Activated CD8-positive, alpha-beta memory T cell treated with anti-CD3 and anti-CD28 coated beads, Interleukin-2, amount 10 ng/mL, durations not matched to agents 7 days and 5 days (primary cell): ENCODE measurements at places on chromosomes 2 and 18. TPM values are rescaled to one million over a fixed set of nuclear protein-coding genes. Genes with fewer than 3 reads are reported as not detected.

COPS8 gene
- 43.6 TPM for total RNA-seq

DNA sequence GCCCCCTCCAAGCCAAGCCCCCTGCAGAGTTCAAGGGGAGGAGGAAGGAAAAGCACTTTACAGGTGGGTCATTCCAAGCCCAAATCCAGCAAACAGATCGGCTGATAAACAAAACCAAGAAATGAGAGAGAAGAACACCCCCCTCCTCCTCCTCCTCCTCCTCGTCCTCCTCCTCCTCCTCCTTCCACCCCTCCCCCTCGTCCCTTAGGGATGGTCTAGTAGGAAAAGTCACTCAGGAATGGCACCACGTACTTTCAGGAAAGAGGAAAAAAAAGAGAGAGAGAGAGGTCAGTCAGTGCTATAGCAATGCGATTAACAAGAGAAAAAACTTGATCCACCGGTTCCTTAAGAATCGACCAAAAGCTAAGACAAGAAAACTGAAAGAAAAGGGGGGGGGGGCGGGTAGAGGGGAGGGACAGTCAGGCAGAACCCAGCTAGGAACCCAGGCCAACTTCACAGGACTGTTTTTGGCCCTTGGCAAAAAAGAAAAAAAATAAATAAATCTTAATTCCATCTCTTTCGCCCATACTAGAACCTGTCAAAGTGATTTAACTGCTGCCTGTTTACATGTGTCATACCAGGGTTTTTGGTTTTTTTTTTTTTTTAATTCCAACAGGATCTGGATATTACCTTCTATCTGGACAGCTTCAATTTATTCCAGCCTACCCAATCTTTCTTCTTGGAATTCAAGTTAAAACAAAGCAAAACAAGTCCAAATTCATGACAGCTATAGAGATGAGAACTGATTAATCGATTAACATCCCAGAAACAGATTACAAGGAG, 906 bp downstream of the IKZF2 start:
- peaks cover 30% of the 10 kb centered on the region for H3K4me1 ChIP-seq
- peak overlapping the region; percentile 90 for H3K4me3 ChIP-seq
- H3K36me3 ChIP-seq = peaks cover 5% of the 10 kb centered on the region
- no peak for DNase-seq
- H3K27me3 ChIP-seq = peaks cover 57% of the 10 kb centered on the region
- peak overlapping the region; percentile 85 for H3K27ac ChIP-seq

MALT1 gene
- 31.6 TPM for total RNA-seq

DNA sequence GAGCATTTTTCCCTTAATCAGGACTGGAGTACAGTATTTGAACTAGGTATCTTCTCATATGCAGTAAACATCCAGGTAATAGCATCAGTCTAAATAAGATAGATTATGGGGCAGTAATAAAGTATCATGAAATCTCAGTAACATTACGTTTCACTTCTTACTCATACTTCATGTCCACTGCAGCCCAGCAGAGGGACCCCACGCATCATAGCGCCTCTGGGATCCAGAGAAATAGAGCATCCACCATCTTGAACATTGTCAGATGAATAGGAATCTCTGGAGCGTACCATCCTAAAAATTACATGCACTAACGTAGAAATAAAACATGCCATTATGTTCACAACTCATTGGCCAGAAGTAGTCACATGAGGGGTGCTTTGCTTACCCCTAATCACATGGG, 499.0 kb downstream of the CPS1 start:
- no peaks in the 10 kb centered on the region for H3K36me3 ChIP-seq
- DNase-seq = no peak
- no peak overlapping the region for H3K4me3 ChIP-seq
- no peak overlapping the region for H3K27ac ChIP-seq
- H3K4me1 ChIP-seq = no peaks in the 10 kb centered on the region
- H3K27me3 ChIP-seq = no peaks in the 10 kb centered on the region

- peaks cover 19% of the 10 kb centered on the region for H3K4me1 ChIP-seq
- no peak overlapping the region for H3K4me3 ChIP-seq
- DNase-seq = no peak
- H3K36me3 ChIP-seq = peaks cover 66% of the 10 kb centered on the region
- H3K27ac ChIP-seq = no peak overlapping the region
Observed at GRCh38 chr18:54162431-54162830, 62.0 kb downstream of the MBD2 start.

GRCh38 chr2:17660219-17660618, 93.4 kb downstream of the SMC6 start:
- no peak overlapping the region for H3K27ac ChIP-seq
- H3K27me3 ChIP-seq = no peaks in the 10 kb centered on the region
- peaks cover 16% of the 10 kb centered on the region for H3K4me1 ChIP-seq
- no peak for DNase-seq

DNA sequence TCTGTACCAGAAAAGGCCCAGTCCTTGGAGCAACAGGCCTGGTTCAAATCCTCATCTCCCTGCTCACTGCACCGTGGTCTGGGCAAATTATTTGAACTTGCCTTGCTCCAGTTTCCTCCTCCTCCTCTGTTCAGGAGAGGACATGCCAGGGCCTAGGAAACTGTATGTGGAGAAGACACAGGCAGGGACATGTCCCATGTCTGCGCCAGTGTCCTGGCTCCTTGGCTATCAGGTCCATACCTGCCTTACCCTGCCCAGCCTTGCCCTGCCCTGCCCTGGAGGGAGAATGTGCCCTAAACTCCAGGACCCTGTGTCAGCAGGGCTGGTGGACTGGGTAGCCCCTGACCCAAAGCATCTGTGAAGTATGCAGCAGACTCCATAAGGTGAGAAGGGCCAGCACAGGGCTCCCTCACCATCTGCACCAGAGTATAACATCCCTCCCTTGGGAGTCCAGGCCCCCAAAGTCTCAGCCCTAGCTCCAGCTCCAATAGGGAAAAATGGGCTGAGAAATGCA, 165.3 kb downstream of the GALNT1 start:
- no peak for DNase-seq
- H3K27ac ChIP-seq = no peak overlapping the region
- H3K36me3 ChIP-seq = no peaks in the 10 kb centered on the region
- no peak overlapping the region for H3K4me3 ChIP-seq
- H3K4me1 ChIP-seq = no peaks in the 10 kb centered on the region
- peaks cover 9% of the 10 kb centered on the region for H3K27me3 ChIP-seq

DNA sequence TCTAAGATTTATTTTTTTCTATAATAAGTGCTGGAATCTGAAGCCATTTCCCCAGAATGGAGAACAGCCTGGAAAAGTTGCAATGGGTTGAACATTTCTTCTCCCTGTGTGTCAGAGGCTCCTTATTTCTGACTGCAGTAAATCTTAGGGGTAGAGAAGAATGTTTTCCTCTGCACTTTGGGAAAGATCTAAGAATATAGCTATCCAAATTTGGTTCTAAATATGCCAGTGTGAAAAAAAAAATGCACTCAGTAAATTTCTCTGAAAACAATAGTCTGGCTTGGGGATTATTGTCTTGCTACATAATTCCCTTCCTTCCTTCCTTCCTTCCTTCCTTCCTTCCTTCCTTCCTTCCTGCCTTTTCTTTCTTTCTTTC, 19.7 kb upstream of the CYRIA start:
- H3K4me3 ChIP-seq = no peak overlapping the region
- DNase-seq = no peak
- no peaks in the 10 kb centered on the region for H3K27me3 ChIP-seq
- H3K36me3 ChIP-seq = no peaks in the 10 kb centered on the region
- no peaks in the 10 kb centered on the region for H3K4me1 ChIP-seq

DNA sequence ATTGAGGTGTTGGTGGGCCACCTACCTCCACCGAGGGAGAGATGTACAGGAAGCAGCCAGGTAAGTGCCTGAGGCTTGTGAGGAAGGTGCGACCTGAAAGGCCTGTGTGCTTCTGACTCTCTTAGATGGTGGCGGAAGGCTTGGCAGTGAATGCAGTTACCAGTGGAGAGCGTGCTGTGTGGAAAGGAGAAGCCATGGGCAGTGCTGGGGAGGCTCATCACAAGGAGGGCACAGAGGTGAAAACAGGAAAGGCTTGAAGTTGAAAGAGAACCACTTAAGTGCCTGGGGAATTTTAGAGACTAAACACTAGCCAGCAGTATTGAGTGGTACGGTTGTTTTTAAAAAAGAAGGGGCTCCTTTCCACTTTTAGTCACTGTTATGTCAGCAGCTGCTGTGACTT, 130.9 kb downstream of the ZNF407 start:
- peaks cover 8% of the 10 kb centered on the region for H3K36me3 ChIP-seq
- H3K4me3 ChIP-seq = no peak overlapping the region
- H3K4me1 ChIP-seq = peaks cover 2% of the 10 kb centered on the region
- H3K27ac ChIP-seq = no peak overlapping the region

MAPK4 gene
- total RNA-seq = not detected

DNA sequence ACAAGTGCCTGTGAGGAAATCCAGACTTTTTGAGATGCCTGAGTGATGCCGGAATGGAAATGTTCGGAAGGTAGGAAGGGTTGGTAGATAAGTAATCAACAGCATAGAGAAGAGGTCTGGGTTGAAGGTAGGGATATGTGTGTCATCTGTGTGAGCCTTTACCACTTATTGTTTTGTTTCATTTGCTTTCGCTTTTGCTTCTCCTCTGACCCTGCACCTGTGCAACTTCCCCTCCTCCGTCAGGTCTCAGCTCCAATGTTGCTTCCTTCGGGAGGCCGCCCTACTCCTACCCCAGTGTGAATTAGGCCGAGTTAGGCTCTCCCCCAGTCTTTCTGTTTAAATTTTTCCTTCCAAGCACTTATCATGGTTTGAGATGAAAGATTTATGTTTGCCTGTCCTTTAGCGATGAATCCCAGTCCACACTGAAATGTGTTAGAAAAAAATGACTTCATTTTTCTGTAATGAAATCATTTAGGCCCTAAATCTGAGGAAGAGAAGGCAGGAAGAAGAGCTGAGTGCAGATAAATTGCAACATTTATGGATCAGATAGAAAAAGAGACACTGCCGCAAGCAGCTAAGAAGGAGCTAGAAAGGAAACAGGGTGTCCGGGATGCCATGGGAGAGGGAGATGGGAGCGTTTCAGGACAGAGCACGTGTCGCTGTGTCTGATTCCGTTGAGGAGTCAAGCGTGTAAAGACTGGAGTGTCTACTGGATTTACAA, 139.6 kb upstream of the PELI1 start:
- no peak overlapping the region for H3K27ac ChIP-seq
- H3K4me1 ChIP-seq = no peaks in the 10 kb centered on the region
- H3K36me3 ChIP-seq = no peaks in the 10 kb centered on the region
- peaks cover 2% of the 10 kb centered on the region for H3K27me3 ChIP-seq

MYO7B gene
- total RNA-seq = 0.26 TPM

DNA sequence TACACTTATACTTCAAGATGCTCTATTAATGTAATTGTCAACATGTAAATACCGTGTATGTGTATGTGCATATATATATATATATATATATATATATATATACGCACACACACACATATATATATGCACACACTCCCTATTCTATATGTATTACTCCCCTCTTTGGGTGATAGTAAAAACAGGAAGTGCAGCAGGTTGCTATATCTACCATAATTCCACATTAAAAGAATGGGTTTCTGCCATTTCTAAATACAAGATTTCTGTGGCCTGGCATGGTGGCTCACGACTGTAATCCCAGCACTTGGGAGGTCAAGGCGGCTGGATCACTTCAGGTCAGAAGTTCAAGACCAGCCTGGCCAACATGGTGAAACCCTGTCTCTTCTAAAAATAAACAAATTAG, 77.0 kb downstream of the OTX1 start:
- peaks cover 2% of the 10 kb centered on the region for H3K4me1 ChIP-seq
- H3K4me3 ChIP-seq = no peak overlapping the region
- H3K36me3 ChIP-seq = no peaks in the 10 kb centered on the region
- no peaks in the 10 kb centered on the region for H3K27me3 ChIP-seq
- DNase-seq = no peak

DNA sequence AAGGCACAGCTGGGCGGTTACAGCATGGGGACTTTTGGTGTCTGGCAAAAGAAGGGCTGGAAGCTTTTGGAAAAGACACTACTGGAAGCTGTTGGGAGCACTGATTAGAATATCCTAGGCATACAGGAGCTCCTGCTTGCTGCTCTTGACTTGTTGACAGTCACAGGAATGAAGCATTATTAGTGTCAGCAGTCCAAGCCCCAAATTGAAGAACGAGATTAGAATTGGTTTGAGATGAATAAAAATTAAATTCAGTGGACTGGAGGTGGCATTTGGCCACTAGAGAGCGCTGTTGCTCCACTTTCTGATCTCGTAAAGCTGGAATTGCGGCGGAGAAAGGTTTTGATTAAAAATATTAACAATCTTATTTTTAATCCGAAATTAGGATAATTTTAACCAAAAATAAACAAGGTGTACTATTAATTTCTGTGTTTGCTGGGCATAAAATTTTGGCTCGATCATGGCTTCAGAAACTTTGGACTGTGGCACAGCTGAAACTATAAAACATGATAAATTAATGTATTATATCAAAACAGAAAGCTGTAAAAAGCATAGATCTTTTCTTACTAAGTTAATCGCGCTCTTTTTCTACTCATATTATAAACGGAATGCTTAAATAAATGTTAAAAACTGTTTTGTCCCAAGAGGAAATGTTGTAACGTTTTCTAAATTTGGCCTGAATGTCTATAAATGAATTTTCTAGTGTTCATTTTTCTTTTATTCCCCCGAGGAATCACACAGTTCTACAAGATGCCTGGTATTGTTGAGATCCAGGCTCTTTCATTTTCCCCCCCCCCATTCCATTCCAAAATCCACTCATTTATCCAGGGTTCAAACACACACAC, 2.4 kb upstream of the HOXD8 start:
- H3K4me1 ChIP-seq = peaks cover 7% of the 10 kb centered on the region
- H3K4me3 ChIP-seq = no peak overlapping the region
- peak; percentile 68 for DNase-seq
- H3K27ac ChIP-seq = no peak overlapping the region
- H3K36me3 ChIP-seq = peaks cover 4% of the 10 kb centered on the region
- H3K27me3 ChIP-seq = peaks cover 84% of the 10 kb centered on the region

GRCh38 chr2:10412380-10412779, 35.7 kb downstream of the ODC1 start:
- no peaks in the 10 kb centered on the region for H3K27me3 ChIP-seq
- H3K4me3 ChIP-seq = no peak overlapping the region
- DNase-seq = peak; percentile 73
- H3K36me3 ChIP-seq = peaks cover 3% of the 10 kb centered on the region
- H3K4me1 ChIP-seq = peaks cover 35% of the 10 kb centered on the region

DNA sequence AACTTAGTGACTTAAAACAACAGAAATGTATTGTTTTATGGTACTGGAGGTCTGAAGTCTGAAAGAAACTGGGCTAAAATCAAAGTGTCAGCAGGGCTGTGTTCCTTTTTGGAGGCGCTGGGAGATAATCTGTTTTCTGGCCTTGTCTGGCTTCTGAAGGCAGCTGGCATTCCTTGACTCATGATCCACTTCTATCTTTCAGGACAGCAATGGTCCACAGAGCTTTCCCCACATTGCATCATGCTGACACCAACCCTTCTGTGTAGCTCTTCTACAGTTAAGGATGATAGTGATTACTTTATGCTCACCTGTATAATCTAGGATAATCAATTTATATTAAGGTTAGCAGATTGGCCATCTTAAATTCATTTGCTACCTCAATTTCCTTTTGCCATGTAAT, 392.1 kb downstream of the TDRD15 start:
- H3K4me1 ChIP-seq = no peaks in the 10 kb centered on the region
- H3K27me3 ChIP-seq = no peaks in the 10 kb centered on the region
- H3K36me3 ChIP-seq = no peaks in the 10 kb centered on the region
- H3K27ac ChIP-seq = no peak overlapping the region
- H3K4me3 ChIP-seq = no peak overlapping the region
- DNase-seq = no peak
